Stimulated activated CD4-positive, alpha-beta T cell treated with anti-CD3 and anti-CD28 coated beads, Interleukin-1b, Interleukin-23, amount 100 ng/mL, for 24 hours (primary cell): ENCODE measurements at places on chromosomes 2 and 18.

GRCh38 chr2:204078003-204078698 is 141.6 kb downstream of the ICOS start:
- DNase-seq, result no peak

GRCh38 chr2:41504532-41504931 is 543.3 kb upstream of the PKDCC start:
- no peak for DNase-seq

- no peak for DNase-seq
Measured at GRCh38 chr18:6414723-6415417, at the start of gene L3MBTL4. L3MBTL4 (minus strand) TSS chr18:6414911; CDS start chr18:6311625, 103,286 bp downstream.

GRCh38 chr18:62328586-62329525 is 3.7 kb downstream of the TNFRSF11A start:
- DNase-seq, result no peak

DNA sequence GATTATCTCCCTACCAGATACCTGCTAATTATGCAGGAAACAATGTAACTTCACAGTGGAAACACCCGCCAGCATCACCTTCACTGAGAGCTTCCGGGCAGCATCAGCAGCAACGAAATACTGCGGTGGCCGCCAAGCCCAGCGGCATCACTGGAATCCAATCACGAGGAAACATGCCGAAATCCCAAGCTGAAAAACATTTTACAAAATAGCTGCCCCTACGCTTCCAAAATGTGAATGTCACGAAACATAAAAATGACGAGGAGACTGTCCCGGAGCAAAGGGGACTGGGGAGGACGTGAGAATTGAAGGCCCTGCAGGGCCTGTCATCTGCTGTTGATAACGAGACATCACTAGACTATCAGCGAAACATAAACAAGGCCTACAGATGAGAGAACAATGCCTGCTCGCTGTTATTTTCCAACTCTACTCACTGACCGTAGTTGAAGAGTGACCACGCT is 82.6 kb downstream of the HDAC4 start:
- no peak for DNase-seq

DNA sequence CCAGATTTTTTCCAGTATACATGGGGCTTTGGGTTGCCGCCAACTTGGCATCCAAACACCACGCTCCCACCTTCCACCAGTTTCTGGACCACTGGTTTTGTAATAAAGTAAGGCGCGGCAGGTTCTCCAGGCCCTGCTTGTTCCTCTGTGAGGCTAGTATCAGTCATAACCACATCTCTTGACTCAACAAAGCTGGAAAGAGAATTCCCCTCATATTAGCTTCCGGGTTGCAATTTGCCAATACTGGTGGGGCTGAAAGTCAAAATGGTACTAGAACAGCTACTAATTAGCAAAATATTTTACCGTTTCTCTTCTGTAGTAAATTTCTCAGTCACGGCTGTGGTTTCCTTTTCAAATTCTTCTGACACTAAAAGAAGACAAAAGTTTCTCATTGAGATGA is 25.0 kb downstream of the TTN start:
- DNase-seq, result no peak

DNA sequence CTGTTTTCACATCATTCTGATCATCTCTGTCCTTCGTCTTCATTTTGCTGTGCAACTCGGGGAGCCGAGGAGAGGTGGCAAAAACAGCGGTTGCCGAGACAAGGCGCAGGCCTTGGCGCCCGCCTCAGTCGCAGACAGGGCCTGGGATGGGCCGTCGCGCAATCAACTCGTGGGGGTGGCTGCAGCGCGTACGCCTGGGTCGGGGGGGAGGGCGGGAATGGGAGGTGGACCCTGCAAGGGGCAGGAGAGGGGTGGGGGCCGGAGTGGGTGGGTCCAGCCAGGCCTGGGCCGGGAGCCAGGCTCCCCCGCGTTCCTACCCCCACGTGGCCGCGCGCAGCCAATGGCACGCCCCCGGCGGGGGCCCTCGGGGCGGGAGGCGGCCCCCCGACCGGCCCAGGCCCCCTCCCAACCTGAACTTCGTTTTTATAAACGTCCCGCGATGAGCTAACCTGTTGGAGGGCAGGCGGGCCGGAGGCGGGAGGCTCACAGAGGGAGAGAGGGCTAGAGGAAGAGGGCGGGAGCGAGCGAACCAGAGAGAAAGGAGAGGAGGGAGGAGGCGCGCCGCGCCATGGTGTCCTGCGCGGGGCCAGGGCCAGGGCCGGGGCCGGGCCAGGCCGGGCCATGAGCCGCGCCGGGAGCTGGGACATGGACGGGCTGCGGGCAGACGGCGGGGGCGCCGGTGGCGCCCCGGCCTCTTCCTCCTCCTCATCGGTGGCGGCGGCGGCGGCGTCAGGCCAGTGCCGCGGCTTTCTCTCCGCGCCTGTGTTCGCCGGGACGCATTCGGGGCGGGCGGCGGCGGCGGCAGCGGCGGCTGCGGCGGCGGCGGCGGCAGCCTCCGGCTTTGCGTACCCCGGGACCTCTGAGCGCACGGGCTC is at the start of gene HOXD13:
Gene HOXD13, plus strand, starts transcription at position 452 of the 875 bp plus-strand sequence. Its CDS starts 170 bp downstream, at position 622.
- no peak for DNase-seq

DNA sequence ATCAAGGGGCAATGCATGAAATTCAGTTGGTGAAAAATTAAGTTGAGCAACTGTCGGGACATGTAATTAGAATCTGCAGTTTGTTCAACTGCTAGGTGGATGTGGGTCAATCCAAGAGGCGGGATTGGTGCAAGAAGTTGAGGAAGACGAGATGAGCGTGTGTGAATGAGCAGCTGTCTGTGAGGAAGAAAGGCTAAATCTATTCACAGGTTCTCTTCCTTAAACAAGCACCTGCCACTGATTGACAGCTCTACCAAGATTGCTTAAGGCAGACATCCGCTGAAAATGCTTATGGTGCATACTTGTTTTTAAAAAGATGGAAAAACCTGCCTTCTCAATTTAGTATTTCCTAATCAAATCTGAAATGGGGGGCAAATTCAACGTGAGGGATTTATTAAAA is 323.4 kb upstream of the THUMPD2 start:
- DNase-seq, result no peak

DNA sequence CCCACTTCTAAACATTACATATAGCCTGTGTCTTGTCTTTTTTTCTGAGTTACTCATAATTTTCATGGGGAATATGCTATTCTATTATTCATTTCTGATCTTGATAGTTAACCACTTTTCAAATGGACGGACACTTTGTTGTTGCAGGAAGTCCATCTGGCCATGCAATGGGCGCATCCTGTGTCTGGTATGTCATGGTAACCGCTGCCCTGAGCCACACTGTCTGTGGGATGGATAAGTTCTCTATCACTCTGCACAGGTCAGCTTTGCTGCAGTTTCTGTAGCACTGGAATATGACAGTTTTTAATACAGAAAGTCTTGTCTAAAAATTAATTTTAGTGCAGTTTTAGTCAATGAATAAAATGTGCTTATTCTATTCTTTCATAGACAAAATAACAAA is 3.3 kb downstream of the G6PC2 start:
- DNase-seq, result no peak
